ENCODE measurements at places on chromosomes 1 and 21. TPM values are rescaled to one million over a fixed set of nuclear protein-coding genes. Genes with fewer than 3 reads are reported as not detected.

Gene FTCD
- total RNA-seq: 0.32 TPM

- DNase-seq: no peak
Measured at GRCh38 chr1:232059726-232060374, 433.3 kb downstream of the DISC1 start.

GRCh38 chr1:197252973-197253372, 15.1 kb upstream of the CRB1 start:
- no peak for DNase-seq

DNA sequence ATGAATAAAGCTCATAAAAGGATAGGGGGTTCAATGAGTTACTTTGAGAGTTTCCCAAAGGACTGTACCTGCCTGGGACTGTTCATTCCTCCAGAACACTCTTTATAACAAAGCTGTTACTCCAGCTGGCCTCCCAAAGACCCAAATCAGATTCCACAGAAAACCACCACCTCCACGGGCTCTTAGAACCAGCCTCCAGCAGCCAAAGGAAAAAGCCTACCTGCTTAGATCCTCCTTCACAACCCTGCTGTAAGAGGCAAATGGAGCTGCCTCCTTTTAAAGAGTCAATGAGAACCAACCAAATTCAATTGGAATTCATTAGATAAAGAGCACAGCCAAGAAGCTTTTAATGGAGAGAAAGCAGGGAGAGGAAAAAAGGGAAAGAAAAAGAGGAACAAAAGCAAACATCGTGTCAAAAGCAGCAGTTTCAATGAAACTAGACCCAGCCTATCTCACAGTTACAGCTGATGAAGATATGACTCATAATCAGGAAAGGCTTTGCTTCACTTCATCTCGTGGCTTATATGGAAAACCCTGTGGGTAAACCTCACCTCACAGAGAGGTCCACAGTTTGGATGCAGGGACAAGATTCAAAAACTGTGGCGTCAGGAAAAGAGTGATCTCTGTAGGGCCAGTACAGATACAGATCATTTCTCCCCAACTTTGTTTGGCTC, 27.8 kb upstream of the FMO4 start:
- DNase-seq: no peak

DNA sequence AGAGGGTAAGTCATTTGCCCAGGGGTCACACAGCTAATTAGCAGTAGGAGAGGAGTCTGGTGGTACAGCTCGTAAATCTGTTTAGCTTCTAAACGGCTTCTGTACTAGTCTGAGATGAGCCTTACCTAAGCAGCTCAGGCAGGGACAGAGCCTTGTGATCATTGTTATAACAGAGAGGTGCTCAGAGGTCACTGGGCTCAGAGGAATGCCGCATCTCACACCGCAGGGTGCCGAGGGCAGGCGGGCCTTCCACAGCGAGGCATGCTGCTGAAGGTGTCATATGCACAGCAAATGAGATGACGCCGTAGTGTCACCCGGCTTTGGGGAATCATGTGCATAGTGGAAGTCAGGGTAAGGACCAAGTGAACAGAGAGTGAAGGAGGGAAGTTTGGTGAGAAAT, 305.2 kb upstream of the FMN2 start:
- no peak for DNase-seq

DNA sequence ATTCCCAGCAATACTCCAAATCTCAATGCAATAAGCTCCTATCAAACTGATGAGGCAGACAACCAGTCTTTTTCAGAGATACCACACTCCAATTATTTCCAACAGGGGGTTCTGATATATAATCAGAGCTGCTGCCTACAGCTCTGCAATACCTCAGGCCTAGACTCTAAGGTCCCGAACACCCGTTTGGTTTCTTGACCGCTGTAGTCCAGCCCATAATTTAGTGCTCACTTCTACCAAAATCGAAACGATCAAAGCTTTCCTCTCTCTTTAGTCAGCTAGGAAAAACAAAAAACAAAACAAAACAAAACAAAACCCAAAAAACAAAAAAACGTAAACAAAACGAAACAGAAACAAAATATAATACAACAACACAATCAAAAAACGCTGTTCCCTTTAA, 453.0 kb downstream of the NEGR1 start:
- no peak for DNase-seq

DNA sequence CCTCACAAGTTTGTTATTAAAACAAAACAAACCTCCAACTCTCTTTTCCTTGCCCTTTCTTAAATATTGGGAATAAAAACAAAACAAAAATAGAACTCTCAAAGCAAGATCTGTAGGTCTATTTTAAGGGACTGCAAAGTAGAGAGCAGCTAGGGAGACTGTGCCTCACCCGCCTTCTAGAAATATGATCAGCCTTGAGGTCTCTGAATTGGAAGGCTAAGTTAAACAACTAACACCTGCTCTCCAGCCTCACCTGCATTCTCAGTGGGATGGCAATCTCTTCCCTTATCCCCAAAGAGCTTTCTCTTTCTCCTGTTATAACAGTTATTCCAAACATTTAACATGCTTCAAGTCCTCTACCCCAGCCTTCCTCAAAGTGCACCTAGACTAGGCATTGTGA, 75.5 kb upstream of the TNR start:
- DNase-seq: no peak

Gene IQCC
- total RNA-seq: 0.67 TPM

GRCh38 chr1:30904191-30904961, 4.2 kb downstream of the SDC3 start:
- DNase-seq: no peak

Measured in mesenteric fat pad (tissue), 1 donor.